ENCODE measurements at places on chromosomes 5 and 9. TPM values are rescaled to one million over a fixed set of nuclear protein-coding genes. Genes with fewer than 3 reads are reported as not detected.

TRIM7 gene
- total RNA-seq = not detected

GARIN3 gene
- total RNA-seq = not detected

SLC46A2 gene
- not detected for total RNA-seq

GABRP gene
- total RNA-seq = 3.1 TPM

XPA gene
- total RNA-seq = 16.4 TPM

PDGFRB gene
- 1.2 TPM for total RNA-seq

TMOD1 gene
- 10.1 TPM for total RNA-seq

PTGER4 gene
- total RNA-seq = 5.6 TPM

GDA gene
- 5.8 TPM for total RNA-seq

SLC25A2 gene
- total RNA-seq = 1.1 TPM

TAF11L9 gene
- not detected for total RNA-seq

SPINK7 gene
- not detected for total RNA-seq

KCTD16 gene
- total RNA-seq = 21.2 TPM

ITGA1 gene
- 6.4 TPM for total RNA-seq

WHRN gene
- total RNA-seq = 11.9 TPM

BRINP1 gene
- 1.1 TPM for total RNA-seq

SLC35D2 gene
- total RNA-seq = 60.9 TPM

COL15A1 gene
- total RNA-seq = not detected

GPR150 gene
- total RNA-seq = not detected

SEMA5A gene
- 4.3 TPM for total RNA-seq

MRPS2 gene
- 36.5 TPM for total RNA-seq

LECT2 gene
- total RNA-seq = not detected

PCDHGA4 gene
- total RNA-seq = 1.2 TPM

SLC34A3 gene
- 0.27 TPM for total RNA-seq

ANKRD18A gene
- 2.2 TPM for total RNA-seq

IFNK gene
- not detected for total RNA-seq

RFESD gene
- total RNA-seq = 4.2 TPM

AHRR gene
- total RNA-seq = 0.69 TPM

ANXA2R gene
- 0.87 TPM for total RNA-seq

BASP1 gene
- 86.3 TPM for total RNA-seq

PKD2L2 gene
- total RNA-seq = not detected

HK3 gene
- not detected for total RNA-seq

UAP1L1 gene
- total RNA-seq = 1.5 TPM

TAL2 gene
- 2.2 TPM for total RNA-seq

Measured in progenitor cell of endocrine pancreas (in vitro differentiated cells).